ENCODE measurements at places on chromosomes 1 and 21. TPM values are rescaled to one million over a fixed set of nuclear protein-coding genes. Genes with fewer than 3 reads are reported as not detected.
A peak's percentile ranks its signal among the peaks of the same experiment; 100 is the strongest.

DNA sequence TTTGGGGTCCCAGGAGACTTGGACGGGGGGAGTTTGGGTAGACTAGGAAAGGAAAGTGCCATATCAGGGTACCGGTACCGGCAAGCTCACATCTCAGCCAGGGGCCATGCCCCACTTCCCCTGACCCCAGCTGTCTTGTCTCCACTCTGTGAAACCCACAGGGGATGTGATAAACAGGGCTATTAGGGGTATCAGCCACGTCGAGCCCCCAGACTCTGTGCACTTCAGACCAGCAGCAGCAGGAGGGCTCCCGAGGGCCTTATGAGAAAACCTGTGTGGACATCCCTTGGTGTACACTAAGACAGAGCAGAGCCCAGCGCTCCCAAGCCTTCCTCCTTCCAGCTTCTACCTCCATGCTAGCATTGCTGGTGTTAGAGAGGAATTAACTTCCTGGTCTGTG is 46.3 kb downstream of the TNNT2 start:
- no peak overlapping the region for H3K4me3 ChIP-seq
- H3K4me1 ChIP-seq: no peaks in the 10 kb centered on the region
- no peaks in the 10 kb centered on the region for H3K36me3 ChIP-seq
- peak; percentile 35 for DNase-seq
- H3K27ac ChIP-seq: no peak overlapping the region

GRCh38 chr21:34878501-34878900 is 170.6 kb downstream of the RUNX1 start:
- no peak overlapping the region for H3K4me3 ChIP-seq
- no peak overlapping the region for H3K27ac ChIP-seq
- H3K36me3 ChIP-seq: peaks cover 3% of the 10 kb centered on the region
- no peak for DNase-seq
- H3K27me3 ChIP-seq: no peaks in the 10 kb centered on the region

GRCh38 chr1:213120386-213120785 is 69.3 kb downstream of the RPS6KC1 start:
- H3K27ac ChIP-seq: no peak overlapping the region
- no peak overlapping the region for H3K4me3 ChIP-seq
- no peaks in the 10 kb centered on the region for H3K27me3 ChIP-seq
- DNase-seq: no peak
- no peaks in the 10 kb centered on the region for H3K36me3 ChIP-seq

GRCh38 chr1:99180915-99181314 is 83.4 kb upstream of the PLPPR4 start:
- peak overlapping the region; percentile 6 for H3K27ac ChIP-seq
- no peaks in the 10 kb centered on the region for H3K36me3 ChIP-seq
- no peak overlapping the region for H3K4me3 ChIP-seq
- H3K27me3 ChIP-seq: no peaks in the 10 kb centered on the region

- H3K27me3 ChIP-seq: no peaks in the 10 kb centered on the region
- H3K4me1 ChIP-seq: no peaks in the 10 kb centered on the region
- no peak overlapping the region for H3K27ac ChIP-seq
- H3K4me3 ChIP-seq: no peak overlapping the region
- DNase-seq: no peak
Measured at GRCh38 chr1:67586596-67586995, 98.4 kb upstream of the GADD45A start.

DNA sequence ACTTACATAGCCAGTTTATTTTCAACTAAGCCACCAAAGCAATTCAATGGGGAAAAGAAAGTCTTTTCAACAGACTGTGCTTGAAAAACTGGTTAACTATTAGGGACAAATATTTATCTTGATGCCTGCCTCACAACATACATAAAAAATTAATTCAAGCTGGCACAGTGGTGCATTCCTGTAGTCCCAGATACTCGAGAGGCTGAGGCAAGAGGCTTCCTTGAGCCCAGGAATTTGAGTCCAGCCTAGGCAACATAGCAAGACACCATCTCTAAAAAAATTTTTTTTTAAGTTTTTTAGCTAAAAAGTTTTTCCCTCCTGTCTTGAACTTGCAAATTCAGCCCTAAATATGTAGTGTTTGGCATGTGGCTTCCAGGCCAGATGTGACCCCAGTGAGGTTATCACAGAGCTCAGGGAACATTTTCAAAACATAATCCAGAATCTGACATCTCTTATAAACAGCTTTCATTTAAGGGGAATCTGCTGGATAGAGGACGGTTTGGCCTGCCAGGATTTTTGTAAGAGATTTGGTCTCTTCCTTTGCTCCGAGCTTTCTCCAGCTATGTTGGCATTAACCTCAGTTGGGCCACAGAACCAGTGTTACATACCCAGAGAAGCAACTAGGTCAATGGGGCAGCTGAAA is 46.4 kb downstream of the COL6A1 start:
- peaks cover 64% of the 10 kb centered on the region for H3K4me1 ChIP-seq
- no peaks in the 10 kb centered on the region for H3K27me3 ChIP-seq
- peak overlapping the region; percentile 90 for H3K27ac ChIP-seq
- no peaks in the 10 kb centered on the region for H3K36me3 ChIP-seq

GRCh38 chr1:201277441-201277840 is 5.9 kb upstream of the PKP1 start:
- H3K36me3 ChIP-seq: no peaks in the 10 kb centered on the region
- no peaks in the 10 kb centered on the region for H3K4me1 ChIP-seq
- no peak overlapping the region for H3K4me3 ChIP-seq
- H3K27me3 ChIP-seq: no peaks in the 10 kb centered on the region

DNA sequence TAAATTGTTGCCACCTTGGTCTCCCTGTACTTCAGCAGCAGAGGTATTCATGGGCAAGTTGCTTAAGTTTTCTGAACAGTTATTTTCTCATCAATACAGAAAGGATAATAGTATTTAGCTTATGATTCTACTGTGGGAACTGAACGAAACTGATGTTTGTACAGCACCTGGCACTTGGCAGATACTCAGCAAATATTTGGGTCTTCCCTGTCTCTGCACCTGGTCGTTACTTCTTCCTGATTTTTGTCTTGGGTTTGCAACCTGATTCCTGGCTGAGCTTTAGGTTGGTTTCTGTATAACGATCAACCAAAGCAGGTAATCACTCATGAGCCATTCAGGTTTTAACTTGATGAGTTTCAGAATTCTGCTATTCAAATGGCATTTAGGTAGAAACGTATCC is 490.6 kb downstream of the KIF26B start:
- H3K4me1 ChIP-seq: no peaks in the 10 kb centered on the region
- no peak overlapping the region for H3K27ac ChIP-seq
- DNase-seq: no peak

DNA sequence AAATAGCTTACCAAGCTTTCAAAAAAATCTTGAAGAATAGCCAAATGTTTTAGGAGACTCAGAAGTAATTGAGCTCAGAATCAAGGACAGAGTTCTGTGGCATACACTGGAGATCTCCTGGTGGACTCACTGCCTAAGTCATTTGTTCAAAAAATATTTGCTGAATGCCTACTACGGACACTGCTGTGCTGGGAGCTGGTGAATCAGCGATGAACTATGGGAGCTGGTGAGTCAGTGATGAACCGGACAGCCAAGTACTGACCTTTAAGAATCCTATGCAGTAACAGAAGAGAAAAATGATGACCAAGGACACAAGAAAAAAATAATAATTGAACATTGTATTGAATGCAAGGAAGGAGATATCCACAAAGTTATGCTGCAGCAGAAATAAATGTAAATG is 717.9 kb upstream of the CXADR start:
- H3K27me3 ChIP-seq: no peaks in the 10 kb centered on the region
- no peak overlapping the region for H3K27ac ChIP-seq
- no peak for DNase-seq
- no peak overlapping the region for H3K4me3 ChIP-seq
- H3K4me1 ChIP-seq: peaks cover 21% of the 10 kb centered on the region

DNA sequence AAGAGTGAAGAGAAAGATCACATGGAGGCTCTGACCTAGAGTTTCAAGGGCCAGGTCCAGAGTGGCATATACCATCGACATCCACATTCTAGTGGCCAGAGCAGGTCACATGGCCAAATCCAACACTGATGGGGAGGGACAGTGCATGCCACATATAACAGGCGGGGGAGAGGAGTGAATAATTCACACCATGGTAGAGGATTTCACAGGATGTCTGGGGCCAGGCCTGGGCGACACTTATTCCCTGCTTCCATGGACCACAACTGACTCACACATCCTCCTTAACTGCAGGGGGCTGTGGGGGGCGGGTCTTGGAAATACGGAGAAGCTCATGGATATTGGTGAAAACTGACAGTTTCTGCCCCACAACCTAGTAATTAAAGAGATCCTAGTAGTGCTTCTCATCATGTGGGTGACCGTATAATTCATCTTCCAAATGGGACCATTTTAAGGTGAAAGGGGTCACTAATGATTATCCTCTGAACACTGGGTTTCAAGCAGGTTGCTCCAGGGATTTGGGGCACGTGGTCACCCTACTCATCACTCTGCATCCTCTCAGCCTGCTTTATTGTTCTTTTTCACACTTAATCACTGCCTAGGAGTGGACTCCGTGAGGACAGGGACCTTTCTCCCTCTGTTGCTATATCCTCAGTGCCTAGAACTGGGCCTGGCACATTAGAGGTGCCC is 44.0 kb downstream of the IGSF21 start:
- H3K27ac ChIP-seq: no peak overlapping the region
- H3K27me3 ChIP-seq: no peaks in the 10 kb centered on the region
- H3K36me3 ChIP-seq: no peaks in the 10 kb centered on the region
- DNase-seq: no peak
- no peak overlapping the region for H3K4me3 ChIP-seq

DNA sequence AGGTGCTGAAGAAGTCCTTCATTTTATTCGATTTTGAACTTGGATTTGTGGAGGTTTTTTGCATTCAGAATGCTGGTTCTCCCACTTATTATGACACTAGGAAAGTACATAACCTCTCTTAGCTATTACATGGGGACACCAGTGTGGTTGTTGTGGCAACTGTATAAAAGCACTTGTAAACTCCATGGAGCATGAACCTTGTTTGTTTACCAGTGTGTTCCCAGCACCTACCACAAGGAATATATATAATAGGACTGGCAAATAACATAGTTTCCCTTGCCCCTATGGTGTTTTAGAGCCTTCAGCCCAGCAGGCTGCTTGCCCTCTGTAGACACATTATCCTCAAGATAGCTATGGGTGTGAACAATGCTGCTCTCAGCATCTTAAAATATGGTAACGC is 43.1 kb downstream of the RASSF5 start:
- H3K27ac ChIP-seq: no peak overlapping the region
- H3K27me3 ChIP-seq: no peaks in the 10 kb centered on the region
- no peaks in the 10 kb centered on the region for H3K4me1 ChIP-seq
- no peaks in the 10 kb centered on the region for H3K36me3 ChIP-seq
- DNase-seq: no peak

DNA sequence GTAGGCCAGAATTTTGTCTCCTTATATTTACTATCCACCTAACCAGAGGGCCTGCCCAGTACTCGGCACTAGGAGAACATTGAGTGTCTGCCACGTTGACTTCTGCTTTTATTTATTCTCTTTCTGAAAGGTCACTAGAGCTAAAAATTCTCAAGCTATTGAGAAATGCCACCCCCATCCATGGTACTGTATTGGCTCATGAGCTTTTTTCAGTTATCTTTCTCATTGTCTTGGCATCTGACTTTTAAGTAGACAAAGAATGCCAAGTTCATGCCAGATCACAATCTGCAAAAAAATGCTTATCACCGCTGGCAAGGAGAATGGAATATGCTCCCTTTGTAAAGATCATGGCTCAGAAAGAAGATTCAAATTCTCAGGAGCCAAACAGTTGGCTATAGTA is 49.8 kb upstream of the MROH9 start:
- H3K36me3 ChIP-seq: no peaks in the 10 kb centered on the region
- DNase-seq: no peak
- no peak overlapping the region for H3K27ac ChIP-seq
- H3K4me1 ChIP-seq: no peaks in the 10 kb centered on the region
- H3K4me3 ChIP-seq: no peak overlapping the region
- no peaks in the 10 kb centered on the region for H3K27me3 ChIP-seq

DNA sequence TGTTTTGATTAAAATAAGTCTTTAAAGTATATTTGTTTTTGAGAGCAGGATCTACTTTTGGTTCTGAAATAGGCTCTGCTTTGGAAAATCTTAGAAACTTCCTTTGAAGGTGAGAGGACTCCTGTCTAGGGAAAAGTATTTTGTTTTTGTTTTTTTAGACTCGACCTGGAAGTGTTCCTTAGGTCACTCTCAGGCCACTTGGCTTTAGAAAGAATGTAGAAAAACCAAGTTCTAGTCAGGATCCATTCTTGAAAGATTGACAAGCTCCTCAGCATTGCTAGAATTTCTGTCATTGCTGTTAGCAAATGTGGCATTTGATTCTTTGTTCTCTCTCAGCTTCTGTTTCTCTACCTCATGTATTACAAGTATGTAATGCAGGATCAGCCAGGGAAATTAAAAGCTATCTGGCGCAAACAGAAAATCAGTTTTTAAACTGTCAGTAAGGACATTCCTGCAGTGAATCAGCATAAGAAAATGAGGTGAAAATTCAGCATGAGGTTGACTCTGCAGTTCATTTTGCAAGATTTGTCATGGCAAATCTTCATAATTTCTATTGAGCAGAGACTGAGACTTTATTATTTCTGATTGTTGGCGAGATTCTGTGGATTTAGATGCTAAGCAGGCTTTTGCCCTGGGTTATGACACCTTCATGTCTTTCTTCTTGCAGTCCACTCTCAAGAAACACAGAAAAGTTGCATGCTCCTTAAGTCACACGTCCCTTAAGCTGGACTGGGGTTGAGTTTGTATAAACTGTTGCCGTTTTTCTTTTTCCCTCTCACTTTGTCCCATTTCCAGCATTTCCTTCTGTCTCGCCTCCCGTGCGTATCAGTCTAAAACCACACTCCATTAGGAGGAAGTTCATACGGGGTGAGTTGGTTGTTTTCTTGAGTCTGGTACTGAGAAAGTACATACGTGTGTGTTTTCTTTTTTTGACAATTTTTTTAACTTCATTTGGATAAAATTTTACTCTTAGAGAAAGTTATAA is 12.6 kb downstream of the NTPCR start:
- H3K27ac ChIP-seq: peak overlapping the region; percentile 46
- no peaks in the 10 kb centered on the region for H3K27me3 ChIP-seq
- peaks cover 6% of the 10 kb centered on the region for H3K36me3 ChIP-seq
- peaks cover 9% of the 10 kb centered on the region for H3K4me1 ChIP-seq

DNA sequence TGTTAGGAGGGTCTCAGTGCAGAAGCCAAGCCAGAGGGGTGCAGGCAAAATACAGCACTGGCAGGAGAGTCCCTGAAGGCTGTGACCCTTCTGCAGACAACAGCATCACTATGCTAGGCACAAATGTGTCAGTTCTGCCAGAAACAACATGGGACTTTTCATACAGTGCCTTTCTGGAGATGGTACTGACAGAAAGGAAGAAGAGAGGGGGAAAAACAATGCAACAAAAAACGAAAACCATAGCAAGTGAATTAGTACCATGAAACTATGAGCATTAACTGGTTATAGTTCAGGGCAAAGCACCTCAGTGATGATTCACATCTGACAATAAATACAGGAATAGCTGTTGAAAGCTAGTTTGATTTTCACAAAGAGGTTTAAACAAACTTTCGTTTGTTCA is 140.8 kb upstream of the NBPF11 start:
- H3K27ac ChIP-seq: no peak overlapping the region
- H3K27me3 ChIP-seq: no peaks in the 10 kb centered on the region
- no peak overlapping the region for H3K4me3 ChIP-seq
- no peaks in the 10 kb centered on the region for H3K4me1 ChIP-seq

The PPM1J gene
- 0.36 TPM for total RNA-seq

The FAM131C gene
- total RNA-seq: not detected

The VAV3 gene
- 8.9 TPM for total RNA-seq

The NIPAL3 gene
- total RNA-seq: 23.7 TPM

The GFI1 gene
- 0.41 TPM for total RNA-seq

The CFAP126 gene
- not detected for total RNA-seq

Data from sigmoid colon (tissue), 7 donors.